ENCODE measurements at places on chromosomes 5 and 9.
A peak's percentile ranks its signal among the peaks of the same experiment; 100 is the strongest.

DNA sequence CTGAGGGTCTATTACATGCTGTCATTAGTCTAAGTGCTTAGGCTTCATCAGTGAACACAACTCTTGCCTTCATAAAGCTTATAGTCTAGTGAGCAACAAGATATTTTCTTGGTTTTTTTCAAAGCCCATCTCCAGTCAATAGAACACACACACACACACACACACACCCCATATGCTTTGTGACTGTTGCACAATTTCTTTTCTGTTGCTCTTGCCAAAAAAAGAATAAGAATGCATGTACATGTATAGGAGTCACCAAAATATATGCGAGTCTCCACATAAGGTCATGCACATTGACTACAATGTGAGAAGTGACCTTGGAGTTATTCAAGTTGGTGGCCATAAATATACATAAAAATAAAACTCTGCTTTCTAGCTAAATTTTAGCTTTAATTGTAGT lies 351.5 kb upstream of the TLE4 start:
- DNase-seq = no peak

DNA sequence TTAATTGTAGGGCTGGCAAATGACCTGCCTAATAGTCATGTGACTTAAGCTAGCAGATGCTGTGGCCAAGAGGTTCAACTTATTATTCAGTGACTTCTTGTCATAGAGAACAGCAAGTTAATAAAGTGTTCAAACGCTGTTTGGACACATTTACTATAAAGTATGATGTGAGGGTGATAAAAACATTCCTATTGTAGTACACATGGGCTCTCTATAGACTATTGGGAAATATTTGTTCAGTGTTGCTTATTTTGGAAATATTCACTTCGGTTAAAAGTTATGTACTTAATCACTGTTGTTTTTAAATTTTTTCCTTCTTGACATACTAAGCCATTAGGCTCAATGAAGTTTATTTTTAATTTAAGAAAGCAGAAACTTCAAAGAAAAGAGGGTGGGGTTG lies 345.0 kb downstream of the NNT start:
- no peak for DNase-seq

DNA sequence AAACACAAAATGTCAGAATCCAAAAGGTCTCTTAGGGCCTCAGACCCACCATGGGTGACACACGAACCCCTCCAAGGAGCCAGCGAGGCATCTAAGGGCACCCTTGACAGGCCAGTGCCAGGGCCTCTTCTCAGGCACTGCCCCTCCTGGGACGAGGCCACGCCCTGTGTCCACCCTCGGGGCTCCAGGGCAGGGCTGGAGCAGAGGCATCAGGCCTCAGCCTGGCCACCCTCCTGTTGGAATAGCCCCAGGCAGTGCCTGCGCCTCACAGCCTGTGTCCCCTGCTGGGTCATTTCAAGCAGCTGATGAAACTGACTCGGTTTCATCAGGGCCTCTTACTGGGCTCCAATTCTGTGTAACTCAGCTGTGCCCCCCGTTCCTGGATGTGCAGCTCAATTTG lies 32.8 kb upstream of the SUSD3 start:
- DNase-seq = no peak

- peak; percentile 21 for DNase-seq
Measured at GRCh38 chr5:168987543-168988300, 313.2 kb downstream of the SLIT3 start.

DNA sequence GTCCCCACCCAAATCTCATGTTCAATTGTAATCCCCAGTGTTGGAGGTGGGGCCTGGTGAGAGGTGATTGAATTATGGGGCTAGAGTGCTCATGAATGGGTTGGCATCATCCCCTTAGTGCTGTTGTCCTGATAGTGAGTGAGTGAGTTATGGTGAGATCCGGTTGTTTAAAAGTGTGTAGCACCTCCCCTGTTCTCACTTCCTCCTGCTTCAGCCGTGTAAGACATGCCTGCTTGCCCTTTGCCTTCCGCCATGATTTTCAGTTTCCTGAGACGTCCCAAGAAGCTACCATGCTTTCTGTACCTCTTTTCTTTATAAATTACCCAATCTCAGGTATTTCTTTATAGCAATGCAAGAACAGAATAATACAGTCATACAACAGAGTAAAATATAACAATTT lies 742 bp upstream of the LECT2 start:
- DNase-seq = no peak

GRCh38 chr5:16791036-16791705 lies 144.9 kb downstream of the MYO10 start:
- no peak for DNase-seq

GRCh38 chr9:131290036-131290766 lies 678 bp downstream of the PLPP7 start:
- DNase-seq = no peak

- DNase-seq = no peak
Measured at GRCh38 chr5:129118405-129118804, 23.9 kb downstream of the ISOC1 start.

- no peak for DNase-seq
Measured at GRCh38 chr5:57417971-57418370, 64.6 kb downstream of the ACTBL2 start.

- no peak for DNase-seq
Measured at GRCh38 chr5:158398360-158399201, 539.6 kb upstream of the CLINT1 start.

GRCh38 chr5:72133212-72133990 lies 26.1 kb downstream of the MAP1B start:
- DNase-seq = no peak

DNA sequence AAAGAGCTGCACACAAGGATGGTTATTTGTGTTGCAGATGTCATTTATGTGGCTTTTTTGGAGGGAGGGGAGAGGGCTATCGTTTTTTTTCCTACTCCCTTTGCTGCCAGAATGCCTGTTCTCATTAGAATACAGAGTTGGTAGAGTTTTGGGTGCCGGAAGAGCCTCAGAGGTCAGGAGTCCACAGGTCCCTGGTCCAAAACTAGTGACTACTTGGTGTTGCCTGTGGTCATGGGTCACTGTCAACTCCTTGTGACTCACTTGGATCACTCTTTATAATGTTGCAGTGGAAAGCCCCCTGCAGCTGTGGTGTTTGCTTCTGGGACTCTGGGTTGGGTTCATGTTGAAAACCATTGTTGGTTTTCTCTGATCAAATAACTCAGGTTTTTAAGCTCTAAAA lies 131.4 kb downstream of the MAST4 start:
- DNase-seq = no peak

DNA sequence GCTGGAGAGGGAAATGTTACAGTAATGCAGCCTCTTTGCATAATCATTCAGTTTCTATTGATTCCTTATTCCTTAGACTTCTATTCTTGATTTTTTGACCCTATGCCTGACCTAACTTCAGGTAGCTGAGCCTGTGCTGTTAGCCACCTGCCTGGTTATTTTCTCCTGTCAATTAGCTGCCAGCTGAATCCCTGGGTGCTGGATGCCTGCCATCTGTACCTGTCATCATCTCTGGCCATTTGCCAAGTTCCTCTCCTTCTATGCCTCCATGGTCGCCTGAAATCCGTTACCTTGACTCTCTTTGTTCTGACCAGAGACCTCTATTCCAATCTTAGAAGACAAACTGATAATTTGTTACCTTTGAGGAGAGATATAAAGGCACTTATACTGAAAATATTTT lies 178.3 kb downstream of the CAVIN4 start:
- no peak for DNase-seq

DNA sequence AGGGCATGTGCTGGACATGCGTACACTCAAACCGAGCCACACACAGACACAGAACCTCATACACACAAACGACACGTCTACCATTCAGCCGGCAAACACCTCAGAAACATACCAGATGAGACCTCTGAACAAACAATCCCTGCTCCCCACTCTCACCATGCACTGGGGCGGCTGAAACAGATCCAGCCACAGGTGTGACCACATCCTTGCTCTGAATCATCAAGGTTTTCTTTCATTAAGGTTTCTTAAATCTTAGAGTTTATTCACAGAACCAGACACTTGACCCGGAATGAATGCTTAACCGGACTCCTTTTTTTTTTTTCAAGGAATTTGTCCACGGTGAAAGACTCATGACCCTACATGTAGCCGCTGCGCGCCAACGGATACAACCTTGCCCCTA lies 26.2 kb downstream of the TERT start:
- no peak for DNase-seq

DNA sequence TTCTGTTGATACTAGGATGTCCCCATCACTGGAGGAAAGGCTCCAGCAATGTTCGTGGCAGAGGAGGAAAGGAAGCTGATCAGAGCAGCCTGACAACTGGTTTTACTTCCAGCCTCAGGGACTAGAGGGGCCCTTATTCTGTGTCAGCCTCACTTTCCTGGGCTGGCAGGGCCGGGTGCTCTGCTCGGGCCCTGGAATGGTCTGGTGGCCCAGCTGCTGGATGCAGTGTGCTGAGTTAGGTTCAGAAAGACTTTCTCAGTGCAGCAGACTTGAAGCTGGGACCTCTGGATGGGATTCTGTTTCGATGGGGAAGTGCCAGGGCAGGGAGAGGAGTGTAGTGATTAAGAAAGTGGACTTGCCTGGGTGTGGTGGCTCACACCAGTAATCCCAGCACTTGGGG lies 81.0 kb downstream of the MACROH2A1 start:
- no peak for DNase-seq

GRCh38 chr5:30749971-30750370 lies 443.5 kb upstream of the CDH6 start:
- DNase-seq = no peak

- DNase-seq = no peak
Measured at GRCh38 chr9:2853517-2853916, 9.6 kb upstream of the PUM3 start.

- no peak for DNase-seq
Measured at GRCh38 chr9:105389796-105390195, 58.0 kb upstream of the FSD1L start.

DNA sequence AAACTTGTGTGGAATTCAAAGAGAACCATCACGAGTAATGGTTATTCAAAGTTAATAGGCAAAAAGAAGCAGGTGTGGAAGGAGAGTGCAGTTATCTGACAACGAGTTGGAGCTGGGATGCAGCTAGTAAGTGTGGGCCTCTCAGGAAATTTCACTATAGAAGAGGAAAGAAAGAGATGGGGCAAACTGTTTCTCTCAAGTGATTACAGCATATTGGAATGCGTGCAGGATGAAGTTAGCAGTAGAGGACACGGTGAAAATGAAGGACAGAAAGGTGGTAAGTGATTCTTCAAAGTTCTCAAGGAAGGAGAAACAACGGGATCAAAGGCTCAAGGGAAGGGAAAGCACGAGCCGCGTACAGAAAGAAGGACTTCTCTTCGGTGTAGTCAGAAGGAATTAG lies 84.0 kb downstream of the ADAMTS12 start:
- no peak for DNase-seq

- no peak for DNase-seq
Measured at GRCh38 chr5:67437905-67438845, 241.6 kb upstream of the CD180 start.

DNA sequence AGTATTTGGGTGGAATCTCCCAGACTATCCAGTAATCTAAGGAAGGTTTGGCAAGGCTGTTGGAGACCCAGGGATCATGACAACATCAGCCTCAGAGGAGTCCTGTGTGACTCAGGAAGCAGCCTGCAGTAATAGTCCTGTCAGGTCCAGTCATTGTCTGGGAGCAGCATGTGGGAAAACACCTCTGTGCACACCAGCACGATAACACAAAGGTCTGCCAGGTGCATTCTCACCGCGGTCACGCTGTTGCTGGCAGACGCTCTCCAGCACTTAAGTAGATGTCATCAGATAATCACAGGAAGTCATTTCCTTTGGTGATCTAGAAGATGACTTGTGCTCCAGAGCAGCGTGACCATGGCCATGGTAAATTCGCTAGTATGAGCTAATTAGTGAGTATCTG lies 99.2 kb upstream of the IQGAP2 start:
- no peak for DNase-seq

Data from stimulated activated CD8-positive, alpha-beta memory T cell treated with anti-CD3 and anti-CD28 coated beads, Interleukin-4, amount 100 ng/mL, for 1 hour (primary cell).